ENCODE measurements at places on chromosomes 12 and 14.

- no peak overlapping the region for H3K4me3 ChIP-seq
- no peak for DNase-seq
- no peaks in the 10 kb centered on the region for H3K4me1 ChIP-seq
- no peaks in the 10 kb centered on the region for H3K27me3 ChIP-seq
- no peaks in the 10 kb centered on the region for H3K36me3 ChIP-seq
- no peak overlapping the region for H3K27ac ChIP-seq
Observed at GRCh38 chr14:96889091-96889490, 91.9 kb downstream of the VRK1 start.

DNA sequence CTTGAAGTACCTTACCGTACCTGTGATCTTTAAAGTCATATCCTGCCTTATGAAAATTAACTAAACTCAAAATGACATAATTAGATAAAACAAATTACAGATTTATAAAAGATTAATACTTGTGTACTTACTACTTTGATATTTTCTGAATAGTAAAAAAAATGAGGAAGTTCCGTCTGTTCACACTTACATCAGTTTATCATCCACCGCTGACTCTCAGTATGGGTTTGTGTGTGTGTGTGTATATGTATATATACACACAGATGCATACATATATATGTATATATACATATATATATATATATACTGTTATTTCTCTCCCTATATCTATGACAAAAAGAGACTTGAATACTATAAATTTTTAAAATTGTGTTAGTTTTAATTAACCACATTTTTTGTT, 65.0 kb upstream of the MON2 start:
- no peaks in the 10 kb centered on the region for H3K36me3 ChIP-seq
- H3K27me3 ChIP-seq = no peaks in the 10 kb centered on the region
- no peaks in the 10 kb centered on the region for H3K4me1 ChIP-seq
- H3K4me3 ChIP-seq = no peak overlapping the region
- no peak for DNase-seq

- no peaks in the 10 kb centered on the region for H3K27me3 ChIP-seq
- peaks cover 24% of the 10 kb centered on the region for H3K4me1 ChIP-seq
- H3K36me3 ChIP-seq = peaks cover 45% of the 10 kb centered on the region
- no peak overlapping the region for H3K4me3 ChIP-seq
- DNase-seq = no peak
Observed at GRCh38 chr12:53481939-53482586, 17.2 kb downstream of the MAP3K12 start.

- peaks cover 13% of the 10 kb centered on the region for H3K4me1 ChIP-seq
- no peak overlapping the region for H3K4me3 ChIP-seq
- H3K27ac ChIP-seq = no peak overlapping the region
- no peaks in the 10 kb centered on the region for H3K27me3 ChIP-seq
Observed at GRCh38 chr14:77100961-77101360, 2.9 kb downstream of the CIPC start.

DNA sequence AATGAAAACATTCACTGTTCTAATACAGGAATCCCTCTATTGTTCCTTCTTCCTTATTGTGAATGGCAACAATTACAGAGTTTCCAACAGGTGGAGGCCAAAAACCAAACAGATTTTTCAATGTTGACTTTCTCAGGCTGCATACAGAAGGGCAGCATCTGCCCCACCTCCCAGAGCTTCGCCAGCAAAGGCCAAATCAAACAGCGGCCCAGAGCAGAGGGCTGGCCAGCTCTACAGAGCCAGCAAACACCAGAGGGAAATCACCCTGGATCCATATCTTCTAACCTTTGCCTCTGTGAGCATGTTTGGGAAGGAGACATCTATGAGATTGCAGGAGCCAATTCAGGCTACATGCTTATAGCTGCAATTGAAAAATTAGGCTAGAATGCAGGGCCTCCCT, 4.4 kb upstream of the CRACR2A start:
- peaks cover 8% of the 10 kb centered on the region for H3K4me1 ChIP-seq
- H3K4me3 ChIP-seq = no peak overlapping the region
- no peak overlapping the region for H3K27ac ChIP-seq
- H3K36me3 ChIP-seq = no peaks in the 10 kb centered on the region
- no peaks in the 10 kb centered on the region for H3K27me3 ChIP-seq

Measured in fibroblast of lung (primary cell).